ENCODE measurements at places on chromosomes 3 and 15.
A peak's percentile ranks its signal among the peaks of the same experiment; 100 is the strongest.

DNA sequence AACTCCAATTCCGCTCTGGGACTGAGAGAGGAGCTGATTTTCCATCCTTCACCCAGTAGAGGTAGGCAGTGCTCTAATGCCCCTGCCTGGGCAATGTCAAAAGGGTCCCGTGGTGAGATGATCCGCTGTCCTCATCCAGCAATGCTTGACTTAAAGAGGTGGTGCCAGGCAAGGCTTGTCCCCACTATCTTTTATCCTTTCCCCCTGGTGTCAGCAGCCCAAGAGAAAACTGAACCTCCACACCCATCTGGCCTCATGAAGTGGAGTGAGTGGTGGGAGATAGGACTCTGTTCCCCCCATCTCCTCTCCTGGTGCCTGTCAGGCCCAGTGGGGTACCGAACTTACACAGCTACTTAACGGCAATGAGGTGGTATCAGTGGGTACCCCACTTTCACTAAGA lies 107.1 kb downstream of the ABHD5 start:
- DNase-seq, result no peak

- DNase-seq, result no peak
These were observed 43.5 kb downstream of the KY start for GRCh38 chr3:134607054-134608022.

GRCh38 chr3:10725067-10725466 lies 91.0 kb upstream of the SLC6A11 start:
- DNase-seq, result no peak

- DNase-seq, result peak; percentile 45
These were observed 11.4 kb upstream of the CYP11A1 start for GRCh38 chr15:74378848-74379247.

GRCh38 chr15:43775411-43775965 lies 1.3 kb downstream of the ELL3 start:
- no peak for DNase-seq

- no peak for DNase-seq
These were observed 50.6 kb downstream of the CMTM6 start for GRCh38 chr3:32452009-32452408.

- DNase-seq, result no peak
These were observed 481 bp downstream of the MASP1 start for GRCh38 chr3:187291001-187291511.

DNA sequence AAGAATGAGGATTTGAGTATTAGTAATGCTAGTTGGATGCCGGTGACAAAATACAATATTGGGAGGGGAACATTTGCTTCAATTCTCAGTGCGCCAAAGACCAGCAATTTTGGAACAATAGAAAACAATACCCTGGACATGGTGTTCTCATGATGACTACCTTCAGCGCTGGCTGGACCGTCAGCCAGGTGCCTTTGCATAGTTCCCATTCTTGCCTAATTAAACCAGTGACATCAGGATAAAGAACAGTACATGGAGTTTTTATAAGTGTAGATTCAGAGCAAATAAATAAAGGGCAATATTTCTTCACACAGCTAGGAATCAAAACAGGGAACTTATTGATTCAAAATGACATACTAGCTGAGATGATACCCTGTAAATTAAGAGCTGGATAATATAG lies 404.8 kb upstream of the RORA start:
- no peak for DNase-seq

DNA sequence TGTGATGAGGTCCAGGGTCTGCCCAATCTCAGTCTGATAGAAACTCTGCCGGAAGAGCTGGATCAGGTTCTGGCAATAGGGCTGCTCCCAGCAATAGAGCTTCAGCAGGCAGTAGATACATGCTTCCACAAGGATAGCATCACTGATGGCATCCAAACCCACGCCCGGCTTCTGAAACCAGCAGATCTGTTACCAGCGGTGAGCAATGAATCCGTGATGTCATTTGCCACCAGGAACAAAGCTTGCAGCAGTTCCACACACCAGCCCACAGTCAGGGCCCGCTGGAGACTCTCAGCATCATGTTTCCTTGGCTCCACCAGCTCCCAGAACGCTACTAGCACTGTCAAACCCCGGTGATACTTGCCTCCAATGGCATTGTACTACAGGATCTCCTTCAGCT lies 19.3 kb upstream of the TTBK2 start:
- no peak for DNase-seq

GRCh38 chr3:7271631-7272030 lies 410.7 kb downstream of the GRM7 start:
- DNase-seq, result no peak

DNA sequence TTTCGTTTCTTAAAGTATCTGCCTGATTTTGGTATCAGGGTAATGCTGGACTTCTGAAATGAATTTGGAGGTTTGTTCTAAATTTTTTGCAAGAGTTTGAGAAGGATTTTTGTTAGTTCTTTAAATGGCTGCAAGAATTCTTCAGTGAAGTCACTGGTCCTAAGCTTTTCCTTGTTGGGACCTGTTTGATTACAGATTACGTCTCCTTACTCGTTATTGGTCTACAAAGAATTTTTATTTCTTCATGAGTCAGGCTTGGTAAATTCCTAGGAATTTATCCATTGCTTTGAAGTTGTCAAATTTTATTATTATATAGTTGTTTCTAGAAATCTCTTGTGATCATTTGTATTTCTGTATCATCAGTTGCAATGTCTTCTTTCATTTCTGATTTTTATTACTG lies 196.0 kb downstream of the DPH6 start:
- no peak for DNase-seq

DNA sequence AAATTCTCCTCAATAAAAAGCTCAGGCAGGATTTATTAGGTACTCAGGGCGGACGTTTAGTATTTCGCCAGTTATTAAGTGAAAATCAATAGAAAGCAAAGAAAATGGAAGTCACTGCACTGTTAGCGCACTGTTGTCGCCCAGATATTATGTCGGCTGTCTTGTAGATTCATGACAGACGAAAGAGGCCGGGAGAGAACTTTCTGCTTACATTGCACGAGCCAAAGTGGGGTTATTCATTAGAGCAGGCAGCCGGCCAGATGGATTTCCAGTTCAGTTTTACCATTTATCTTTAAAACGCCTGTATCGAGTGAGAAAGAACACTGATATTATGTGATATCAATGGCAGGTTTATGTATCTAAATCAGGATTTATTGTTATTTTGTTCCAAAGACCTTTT lies 866.0 kb upstream of the NR2F2 start:
- no peak for DNase-seq

DNA sequence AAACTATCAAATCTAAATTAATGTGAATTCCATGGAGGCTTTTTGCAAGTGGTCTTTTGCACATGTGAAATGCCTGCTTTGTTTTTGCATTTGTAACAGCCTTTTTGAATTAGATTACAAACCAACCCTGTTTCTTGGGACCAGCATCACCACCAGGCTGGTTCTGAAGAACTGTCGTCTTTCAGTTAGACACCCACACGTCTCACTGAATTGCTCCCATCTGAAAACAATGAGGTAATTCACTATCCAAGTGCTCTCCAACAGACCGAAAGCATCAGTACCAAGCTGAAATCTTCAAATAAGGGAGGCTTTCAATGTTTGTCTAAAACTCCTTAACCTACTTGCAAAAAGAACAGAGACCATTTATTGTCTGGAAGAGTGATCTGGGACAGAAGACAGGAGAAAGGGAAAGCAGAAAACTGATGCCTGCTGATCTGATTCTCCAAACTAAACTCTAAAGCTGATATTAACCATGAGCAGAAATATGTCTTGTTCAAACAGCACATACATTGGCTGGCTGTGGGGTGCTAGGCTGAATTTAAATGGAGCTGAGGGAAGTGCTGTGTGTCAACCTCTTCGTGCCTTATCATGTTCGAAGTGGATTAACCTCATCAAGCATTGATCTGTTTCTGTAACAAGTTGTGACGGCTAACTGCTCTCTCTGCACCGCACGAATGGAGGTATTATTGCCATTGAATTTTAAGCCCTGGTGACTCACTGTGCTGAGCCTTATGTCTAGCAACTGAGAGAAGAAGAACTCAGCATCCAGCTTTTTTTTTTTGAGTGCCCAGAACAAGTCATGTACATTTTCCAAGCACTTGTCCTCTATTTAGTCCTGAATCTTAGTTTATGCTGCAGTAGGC lies 213.7 kb upstream of the P2RY1 start:
- no peak for DNase-seq

- DNase-seq, result no peak
These were observed 34.7 kb upstream of the BDH1 start for GRCh38 chr3:197590313-197590962.

GRCh38 chr15:100909989-100910955 lies 8.9 kb upstream of the LRRK1 start:
- no peak for DNase-seq

DNA sequence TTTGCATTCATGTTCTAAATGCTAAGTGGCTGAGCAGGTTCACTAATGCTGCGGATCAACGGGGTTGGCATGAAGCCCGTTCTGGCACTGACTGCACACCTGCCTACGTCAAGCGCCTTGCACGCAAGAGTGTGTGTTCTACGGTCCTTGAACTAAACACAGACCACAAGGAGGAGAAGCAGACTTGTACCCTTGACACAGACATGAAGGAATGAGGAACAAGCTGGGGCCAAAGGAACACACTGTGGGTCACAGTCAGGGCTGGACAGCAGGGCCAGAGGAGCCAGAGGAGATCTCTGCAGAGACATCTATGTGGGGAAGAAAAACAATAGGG lies 48.0 kb upstream of the LDHAL6B start:
- DNase-seq, result peak; percentile 31

- DNase-seq, result no peak
These were observed 6.6 kb downstream of the DTWD1 start for GRCh38 chr15:49627407-49627877.

DNA sequence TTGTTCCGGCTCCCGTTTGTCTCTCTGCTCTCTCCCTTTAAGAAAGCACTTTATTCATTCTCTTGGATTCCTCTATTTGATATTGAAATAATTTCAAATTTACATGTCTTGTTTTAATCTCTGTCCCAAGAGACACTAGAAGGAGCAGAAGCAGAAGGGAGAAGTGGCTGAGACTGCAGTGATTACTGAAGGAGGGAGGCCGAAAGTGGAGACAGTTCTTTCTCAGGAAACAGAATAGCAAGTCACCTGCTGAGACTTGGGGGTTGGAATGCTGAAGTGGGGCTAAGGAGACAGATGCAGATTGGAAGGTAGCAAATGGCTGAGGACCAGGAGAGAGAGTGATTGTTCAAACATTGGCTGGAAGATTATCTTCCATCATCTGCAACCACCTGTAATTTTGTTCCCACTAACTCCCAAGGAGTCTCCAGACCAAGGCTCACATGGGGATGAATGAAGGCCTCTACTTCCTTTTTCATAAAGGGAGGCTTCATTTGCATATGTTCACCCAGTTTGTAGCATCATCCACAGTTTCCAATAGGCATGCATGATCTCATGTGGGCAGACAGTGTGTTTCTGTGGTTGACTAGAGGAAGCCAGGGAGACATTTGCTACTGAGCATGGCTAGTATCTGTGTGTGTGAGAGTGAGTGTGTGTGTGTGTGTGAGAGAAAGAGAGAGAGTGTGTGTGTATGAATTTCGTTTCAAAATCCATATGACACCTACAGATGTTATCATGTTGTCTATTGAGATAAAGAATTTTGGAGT lies 24.0 kb downstream of the LTF start:
- peak; percentile 92 for DNase-seq

DNA sequence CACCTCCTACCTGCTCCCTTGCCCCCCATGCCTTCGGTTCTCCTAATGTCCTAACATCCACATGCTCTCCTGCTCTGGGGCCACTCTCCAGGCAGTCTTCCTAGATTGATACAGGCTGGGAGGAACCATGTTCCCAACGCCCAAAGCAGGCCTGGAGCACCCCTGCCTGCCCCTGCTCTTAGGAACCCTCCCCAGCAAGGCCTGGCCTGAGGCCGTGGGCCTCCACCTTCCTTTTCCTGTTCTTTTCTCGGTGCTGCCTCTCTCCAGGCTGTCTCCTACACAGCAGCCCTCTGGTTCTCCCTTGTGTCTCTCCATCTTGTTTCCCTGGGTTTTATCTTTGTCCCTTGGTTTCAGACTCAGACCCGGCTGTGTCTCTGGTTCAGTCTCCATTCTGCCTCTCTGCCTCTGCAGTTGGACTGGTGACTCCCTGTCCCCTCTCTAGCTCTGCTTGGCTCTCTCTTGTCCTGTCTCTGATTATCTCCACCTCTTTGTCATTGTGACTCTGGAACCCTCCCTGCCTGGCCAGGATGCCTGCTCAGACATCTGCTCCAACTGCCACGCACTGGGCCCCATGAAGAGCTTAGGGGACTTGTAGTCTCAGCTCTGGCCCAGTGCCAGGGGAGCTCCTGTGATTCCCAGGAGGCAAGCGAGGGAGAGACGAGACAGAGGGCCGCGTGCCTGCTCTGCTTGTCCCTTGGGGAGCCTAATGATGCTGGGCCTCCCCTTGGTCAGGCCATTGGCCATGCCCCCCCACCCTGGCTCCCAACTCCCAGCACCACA lies 26.0 kb upstream of the RPL29 start:
- no peak for DNase-seq

- peak; percentile 44 for DNase-seq
These were observed 32.1 kb downstream of the CYFIP1 start for GRCh38 chr15:22948056-22948455.

DNA sequence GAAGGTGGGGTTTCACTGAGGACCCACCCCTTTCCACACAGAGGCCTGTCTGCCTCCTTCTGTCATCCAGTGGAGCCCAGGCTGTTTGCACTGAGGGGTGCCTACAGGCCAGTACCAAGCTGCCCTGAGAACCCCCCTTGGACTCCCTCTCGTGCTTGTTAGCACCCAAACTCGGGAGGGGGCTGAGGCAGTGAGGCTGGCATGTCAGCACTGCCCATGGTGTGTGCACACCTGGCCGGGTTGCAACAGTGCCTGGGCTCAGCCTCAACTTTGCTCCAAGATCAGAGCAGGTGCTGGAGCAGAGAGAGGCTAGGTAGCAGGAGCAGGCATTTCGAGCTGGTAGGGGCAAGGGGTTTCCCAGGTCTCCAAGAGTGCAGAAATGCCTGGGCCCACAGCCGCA lies 90.0 kb downstream of the PIK3R4 start:
- DNase-seq, result no peak

DNA sequence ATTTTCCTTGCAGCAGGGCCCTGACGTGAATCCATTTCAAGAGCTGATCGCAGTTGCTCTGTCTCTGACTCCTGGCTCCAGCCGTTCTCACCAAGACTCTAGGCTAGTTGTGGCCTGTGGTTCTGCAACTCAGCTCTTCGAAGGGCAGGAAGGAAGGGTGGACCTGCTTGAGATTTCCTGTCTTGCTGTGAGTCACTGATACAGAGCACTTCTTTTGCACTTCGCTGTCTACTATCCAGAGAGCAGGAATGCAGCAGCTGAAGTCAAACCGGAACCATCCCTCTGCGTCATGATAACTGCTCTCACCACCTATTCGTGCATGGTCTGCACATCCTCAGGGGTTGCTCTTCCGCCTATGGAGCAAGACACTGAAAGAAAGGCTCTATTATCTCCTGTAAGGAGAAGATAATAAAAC lies 59.7 kb downstream of the RAP2B start:
- DNase-seq, result peak; percentile 97

DNA sequence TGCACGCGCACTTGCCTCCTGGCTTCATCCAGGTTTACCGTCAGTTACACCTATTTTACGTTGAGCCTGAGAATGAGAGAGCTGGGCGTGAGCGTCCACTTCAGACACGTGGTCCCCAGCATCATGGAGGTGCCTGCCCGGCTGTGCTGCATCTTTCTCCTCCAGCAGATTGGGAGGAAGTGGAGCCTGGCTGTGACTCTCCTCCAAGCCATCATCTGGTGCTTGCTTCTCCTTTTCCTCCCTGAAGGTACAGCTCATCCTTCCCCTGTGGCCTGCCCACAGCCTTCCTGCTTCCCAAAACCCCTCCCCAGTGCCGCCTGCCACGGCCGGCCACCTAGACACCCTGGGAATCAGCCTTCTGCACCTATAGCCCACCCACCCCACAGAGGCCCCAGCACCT lies 31.6 kb downstream of the SLC22A14 start:
- peak; percentile 57 for DNase-seq

Data from suppressor macrophage (primary cell).